HS-5 (cell line): ENCODE measurements at places on chromosomes 5 and 9.
A peak's percentile ranks its signal among the peaks of the same experiment; 100 is the strongest.

- DNase-seq, result no peak
These were observed at the start of gene ANKDD1B for GRCh38 chr5:75611311-75612225. ANKDD1B (plus strand) TSS chr5:75611453; CDS start chr5:75611635, 182 bp downstream.

GRCh38 chr5:54868511-54869483 is 116.6 kb downstream of the ESM1 start:
- DNase-seq, result no peak

- DNase-seq, result no peak
These were observed 24.5 kb upstream of the TOR1B start for GRCh38 chr9:129778469-129778868.

DNA sequence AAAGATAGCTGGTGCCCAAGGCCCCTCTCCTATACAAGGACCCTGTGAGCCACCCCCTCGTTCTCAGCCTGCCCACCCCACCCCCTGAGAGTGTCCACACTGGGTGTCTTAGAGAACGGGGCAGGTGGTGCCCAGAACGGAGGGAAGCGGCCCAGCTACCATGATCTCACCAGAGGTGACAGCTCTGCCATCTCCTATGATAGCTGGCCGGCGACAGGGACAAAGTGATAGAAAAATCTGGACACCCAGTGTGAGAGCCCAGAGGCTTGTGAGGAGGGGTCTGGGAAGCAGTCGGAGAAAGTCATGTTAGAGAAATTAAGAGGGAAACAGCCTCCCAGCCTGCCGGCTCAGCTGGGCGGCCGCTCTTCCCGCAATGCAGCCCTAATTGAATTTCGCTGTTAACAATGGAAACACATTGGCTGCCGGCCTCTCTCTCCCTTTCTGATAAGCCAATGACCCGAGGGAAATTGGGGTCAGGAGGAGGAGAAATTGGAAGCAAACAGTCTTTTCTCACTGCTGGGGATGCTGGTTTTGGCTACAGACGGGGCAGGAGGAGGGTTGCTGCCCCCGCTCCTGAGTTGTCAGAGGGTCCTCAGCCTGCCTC is 32.3 kb downstream of the HK3 start:
- DNase-seq, result no peak

DNA sequence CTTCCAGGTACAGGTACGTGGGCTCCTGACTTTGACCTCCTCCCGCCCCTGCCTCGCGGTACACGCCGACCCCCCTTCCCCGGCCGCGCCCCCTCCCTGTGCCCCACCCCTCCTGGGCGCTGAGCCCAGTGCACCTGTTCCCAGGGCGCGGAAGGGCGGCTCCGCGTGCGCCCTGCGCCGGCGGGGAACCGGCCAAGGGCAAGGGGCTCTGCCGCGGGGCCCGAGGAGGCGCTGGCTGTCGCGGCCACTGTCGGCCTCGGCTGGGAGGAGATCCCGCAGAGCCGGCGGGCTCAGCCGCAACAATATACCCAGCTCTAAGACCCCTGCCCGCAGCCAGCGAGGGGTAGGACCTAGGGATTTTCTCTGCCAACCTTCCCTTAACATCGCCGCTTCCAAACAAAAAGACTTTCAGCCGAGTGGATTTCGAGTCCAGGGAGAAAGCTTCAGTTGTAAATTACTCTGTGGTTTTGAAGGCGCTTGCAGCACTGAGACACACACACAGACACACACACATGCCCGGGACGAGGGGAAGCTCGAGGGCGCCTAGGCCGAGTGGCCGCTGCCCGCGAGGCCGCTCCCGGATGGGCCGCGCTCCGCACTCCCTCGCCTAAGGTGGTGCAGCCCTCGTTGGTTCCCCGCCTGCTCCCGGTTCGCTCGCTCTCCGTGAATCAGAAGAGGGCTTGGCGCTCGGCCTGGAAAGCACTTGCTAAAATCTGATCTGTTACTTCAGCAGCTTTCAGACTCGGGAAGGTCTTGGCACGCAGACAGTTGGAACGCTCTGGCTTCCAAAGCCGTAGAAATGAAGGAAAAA is 1.2 kb downstream of the FGF18 start:
- DNase-seq, result no peak

DNA sequence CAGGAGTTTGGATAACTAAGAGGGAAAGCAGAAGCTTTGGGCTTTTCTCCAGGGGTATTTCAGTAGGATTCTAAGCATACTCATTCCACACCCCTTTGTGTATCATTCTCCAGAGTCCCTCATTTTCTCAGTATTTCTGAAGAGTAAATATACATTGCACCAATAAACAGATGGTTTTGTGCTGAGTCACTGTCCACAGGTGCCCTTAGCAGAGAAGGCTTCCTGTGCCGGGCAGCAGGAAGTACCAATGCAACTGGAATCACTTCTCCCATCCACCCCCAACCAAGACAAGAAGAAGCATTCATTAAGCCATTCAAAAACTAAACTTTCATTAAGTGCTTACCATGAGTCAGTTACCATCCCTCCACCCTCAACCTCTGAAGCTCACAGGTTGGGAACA is 3.6 kb upstream of the CCNJL start:
- DNase-seq, result peak; percentile 57

- no peak for DNase-seq
These were observed 215.7 kb upstream of the OTULINL start for GRCh38 chr5:14365831-14366430.

DNA sequence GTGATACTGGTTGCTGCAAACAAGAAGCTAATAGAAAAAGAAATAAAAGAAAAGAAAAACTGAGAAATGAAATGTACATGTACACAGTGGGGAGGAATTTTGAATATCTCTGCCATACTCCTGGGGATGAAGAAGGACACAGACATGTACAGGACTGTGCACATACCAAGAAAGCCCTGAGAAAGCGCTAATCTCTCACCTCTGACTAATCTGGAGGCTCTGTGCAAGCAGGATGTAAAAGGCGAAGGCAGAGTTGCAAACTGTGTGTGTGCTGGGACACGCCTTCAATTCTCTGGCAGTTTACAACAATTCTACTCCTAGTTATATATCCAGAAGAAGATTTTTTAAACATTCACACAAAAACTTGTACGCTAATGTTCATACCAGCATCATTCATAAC is 211.4 kb downstream of the KIAA0825 start:
- no peak for DNase-seq

GRCh38 chr5:175282611-175283225 is 161.3 kb downstream of the DRD1 start:
- DNase-seq, result no peak

- DNase-seq, result no peak
These were observed 126.1 kb downstream of the TMEM161B start for GRCh38 chr5:88142636-88142885.

- no peak for DNase-seq
These were observed 72.9 kb downstream of the SEC61B start for GRCh38 chr9:99294850-99295461.

DNA sequence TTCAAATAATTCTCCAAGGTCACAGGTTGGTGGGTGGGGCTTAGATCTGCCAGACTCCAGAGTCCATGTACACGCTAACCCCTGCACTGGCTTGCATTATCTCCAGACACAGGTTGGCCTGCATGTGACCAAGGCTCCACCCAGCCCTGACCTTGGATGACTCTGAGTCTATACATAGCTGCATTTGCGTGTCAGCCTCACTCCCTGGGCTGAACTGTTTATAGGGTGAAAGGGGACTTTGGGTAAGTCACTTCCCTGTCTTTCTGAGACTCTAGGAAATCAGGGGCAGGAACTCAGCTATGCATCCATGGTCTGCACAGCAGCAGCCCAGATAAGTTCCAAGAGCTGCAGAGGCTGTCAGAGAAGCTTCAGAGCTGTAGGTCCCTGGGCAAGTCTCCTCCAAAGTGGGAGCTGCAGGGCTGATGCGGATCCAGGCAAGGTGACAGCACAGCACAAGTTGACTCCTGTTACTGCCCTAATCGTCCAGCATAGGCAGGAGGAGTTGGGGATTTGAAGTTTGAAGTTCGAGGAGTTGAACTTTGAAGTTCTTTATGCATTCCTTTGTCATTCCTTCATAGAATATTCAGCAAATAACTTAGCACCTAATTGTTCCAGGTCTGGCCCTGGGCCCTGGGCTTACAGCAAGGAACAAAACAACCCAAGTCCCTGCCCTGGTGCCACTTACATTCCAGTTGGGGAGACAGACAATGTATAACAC is 53.4 kb downstream of the SLC22A5 start:
- no peak for DNase-seq

DNA sequence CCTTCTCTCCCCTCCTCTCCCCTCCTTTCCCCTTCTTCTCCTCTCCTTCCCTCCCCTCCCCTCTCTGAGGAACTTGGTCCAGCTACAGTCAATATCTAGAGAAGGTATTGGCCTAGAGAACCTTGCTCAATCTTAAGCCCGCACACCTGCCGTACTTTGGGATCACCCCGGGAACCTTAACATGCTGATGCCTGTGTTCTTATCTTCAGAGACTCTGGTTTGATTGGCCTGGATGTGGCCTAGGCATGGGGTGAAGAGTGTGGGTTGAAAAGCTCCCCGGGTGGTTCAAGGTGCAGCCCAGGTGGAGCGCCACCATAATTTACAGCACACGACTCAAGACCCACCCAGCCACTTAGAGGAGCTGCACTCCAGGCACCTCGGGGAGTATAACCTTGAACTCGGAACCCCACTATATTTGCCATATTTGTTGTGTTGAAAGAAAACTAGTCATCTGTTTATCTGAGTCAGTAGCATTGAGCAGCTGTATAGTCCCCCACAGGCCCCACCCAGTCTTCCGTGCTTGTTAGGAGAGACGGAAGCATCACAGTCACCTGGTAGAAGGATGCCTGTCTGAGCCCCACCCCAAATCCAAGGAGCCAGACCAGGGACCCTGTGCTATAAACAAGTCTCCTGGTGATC is 14.4 kb upstream of the PHF19 start:
- DNase-seq, result no peak

- no peak for DNase-seq
These were observed 11.6 kb downstream of the SECISBP2 start for GRCh38 chr9:89329917-89330316.

DNA sequence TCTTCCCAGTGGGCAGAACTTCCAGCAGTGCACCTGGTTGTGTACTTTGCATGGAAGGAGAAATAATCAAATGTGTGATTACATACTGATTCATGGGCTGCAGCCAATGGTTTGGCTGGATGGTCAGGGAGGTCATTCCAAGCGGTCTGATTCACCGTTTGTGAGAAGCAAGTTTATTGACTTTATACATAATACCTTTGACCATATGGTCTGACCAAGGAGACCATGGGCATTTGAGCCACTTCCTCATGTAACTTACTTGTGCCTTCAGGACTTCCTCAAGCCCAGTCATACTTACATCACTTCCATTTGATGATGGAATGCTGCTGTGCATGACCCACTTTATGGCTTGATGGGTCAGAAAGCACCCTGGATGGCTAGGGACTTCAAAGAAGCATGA is 41.1 kb downstream of the DAP start:
- DNase-seq, result peak; percentile 99

DNA sequence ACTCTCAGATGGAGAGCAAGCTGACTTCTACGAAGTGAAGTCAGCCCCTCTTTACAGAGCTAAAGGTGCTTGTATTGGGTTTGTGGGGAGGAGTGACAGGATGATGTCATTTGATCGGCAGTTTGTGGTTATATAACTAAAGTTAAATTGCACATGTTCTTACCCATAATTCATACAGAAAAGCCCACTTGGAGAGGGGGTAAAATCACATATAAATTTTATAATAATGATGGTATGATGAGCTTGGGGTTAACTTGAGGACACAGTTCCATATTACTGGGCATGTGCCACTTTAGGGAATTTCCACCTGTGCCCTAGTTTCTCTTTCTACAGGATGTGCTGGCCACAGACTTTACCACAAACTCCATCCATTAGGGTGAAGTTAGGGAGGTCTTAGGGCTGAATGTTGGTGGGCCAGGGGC is 1178.6 kb upstream of the CDH9 start:
- DNase-seq, result no peak

DNA sequence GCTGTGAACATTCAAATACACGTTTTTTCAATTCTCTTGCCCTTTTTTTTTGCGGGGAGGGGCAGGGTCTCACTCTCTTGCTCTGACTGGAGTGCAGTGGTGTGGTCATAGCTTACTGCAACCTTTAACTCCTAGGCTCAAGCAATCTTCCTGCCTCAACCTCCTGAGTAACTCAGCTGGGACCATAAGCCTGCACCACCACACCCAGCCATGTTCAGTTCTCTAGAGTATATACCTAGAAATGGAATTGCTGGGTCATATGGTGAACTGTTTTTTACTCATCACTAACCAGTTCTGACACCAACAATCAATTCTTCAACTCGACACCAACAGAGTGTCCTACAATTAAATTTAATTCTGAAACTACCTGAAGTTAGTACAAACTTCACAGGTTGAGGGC is 85.5 kb upstream of the ZNF169 start:
- no peak for DNase-seq

- peak; percentile 86 for DNase-seq
These were observed 1.4 kb upstream of the SPAAR start for GRCh38 chr9:35907711-35908503.

- DNase-seq, result no peak
These were observed 106.2 kb downstream of the CEMIP2 start for GRCh38 chr9:71662082-71662481.

GRCh38 chr9:73116031-73116430 is 35.6 kb upstream of the ANXA1 start:
- no peak for DNase-seq

DNA sequence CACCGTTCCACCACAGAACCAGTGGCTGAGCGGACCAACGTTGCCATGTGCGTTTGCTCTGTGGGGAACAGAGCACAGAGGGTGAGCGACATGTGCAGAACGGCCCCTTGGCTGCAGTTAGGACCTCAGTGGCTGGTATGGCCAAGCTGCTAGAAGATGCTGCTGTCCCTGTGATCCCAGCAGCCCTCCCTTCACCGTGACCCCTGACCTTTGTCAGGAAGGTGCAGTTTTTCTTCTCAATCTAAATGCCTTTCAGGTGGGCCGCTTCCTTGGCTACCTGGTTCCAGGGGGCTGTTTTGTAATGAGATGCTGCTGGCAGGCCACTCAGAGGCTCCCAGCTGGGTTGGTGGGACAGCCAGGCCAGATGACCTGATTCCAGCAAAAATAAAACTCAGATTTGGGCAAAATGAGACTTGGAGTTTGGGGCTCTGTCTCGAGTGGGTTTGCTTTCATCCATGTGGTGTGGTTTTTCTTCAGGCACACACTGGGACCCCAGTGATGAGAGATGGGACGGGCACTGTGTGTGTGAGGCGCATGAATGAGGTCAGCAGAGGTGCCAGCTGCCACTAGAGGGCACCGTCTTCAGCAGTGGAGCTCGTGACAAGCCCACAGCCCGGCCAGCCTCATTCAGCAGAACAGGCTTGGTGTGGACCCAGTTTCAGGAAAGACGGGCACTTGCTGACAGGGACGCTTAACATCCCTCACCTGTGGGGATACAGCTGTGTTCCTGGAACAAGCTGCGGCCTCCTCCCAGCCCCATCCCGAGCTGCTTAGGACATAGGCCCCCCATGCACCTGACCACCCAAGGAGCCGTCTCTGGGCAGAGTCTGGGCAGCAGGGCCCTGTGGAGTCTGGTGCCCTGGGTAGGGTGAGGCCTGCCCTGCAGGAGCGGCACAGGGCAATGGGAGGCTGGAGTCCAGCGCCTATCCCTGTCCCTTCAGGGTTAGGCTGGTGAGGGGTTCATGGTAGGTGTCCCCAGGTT is 4.1 kb downstream of the MRPS2 start:
- DNase-seq, result no peak

- DNase-seq, result no peak
These were observed 646.6 kb downstream of the ACTL7B start for GRCh38 chr9:108209132-108209685.

GRCh38 chr5:178637356-178638074 is 10.7 kb upstream of the CLK4 start:
- no peak for DNase-seq
